ENCODE measurements at places on chromosomes 7 and 10.

DNA sequence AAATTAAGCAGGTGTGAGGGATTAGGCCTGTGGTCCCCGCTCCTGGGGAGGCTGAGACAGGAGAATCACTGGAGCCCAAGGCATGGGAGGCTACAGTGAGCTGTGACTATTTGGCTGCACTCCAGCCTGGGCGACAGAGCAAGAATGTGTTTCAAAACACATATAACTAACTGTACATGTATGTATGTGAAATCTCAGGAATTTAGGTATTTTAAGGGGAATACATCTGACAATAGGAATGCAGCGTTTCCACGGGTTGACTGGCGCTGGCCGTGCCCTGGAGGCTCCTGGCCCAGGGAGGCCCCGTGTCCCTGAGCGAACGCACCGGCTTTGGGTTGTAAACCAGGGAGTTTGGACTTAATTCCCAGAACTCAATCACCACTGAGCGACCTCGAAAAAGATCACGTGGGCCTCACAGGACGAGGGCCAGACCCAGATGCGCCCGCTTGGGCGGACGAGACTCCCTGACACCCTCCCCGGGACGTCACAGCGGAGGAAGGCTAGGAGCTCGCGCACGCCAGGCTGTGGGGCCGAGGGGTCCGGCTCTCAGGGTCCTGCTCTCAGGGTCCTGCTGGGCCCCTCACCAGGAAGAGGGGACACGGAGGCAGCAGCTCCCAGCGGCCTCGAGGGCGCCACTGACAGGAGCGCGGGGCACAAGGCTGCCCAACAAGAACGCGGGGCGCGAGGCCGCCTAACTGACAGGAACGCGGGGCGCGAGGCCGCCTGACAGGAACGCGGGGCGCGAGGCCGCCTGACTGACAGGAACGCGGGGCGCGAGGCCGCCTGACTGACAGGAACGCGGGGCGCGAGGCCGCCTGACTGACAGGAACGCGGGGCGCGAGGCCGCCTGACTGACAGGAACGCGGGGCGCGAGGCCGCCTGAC, 18.4 kb downstream of the PTPRN2 start:
- no peak for DNase-seq

DNA sequence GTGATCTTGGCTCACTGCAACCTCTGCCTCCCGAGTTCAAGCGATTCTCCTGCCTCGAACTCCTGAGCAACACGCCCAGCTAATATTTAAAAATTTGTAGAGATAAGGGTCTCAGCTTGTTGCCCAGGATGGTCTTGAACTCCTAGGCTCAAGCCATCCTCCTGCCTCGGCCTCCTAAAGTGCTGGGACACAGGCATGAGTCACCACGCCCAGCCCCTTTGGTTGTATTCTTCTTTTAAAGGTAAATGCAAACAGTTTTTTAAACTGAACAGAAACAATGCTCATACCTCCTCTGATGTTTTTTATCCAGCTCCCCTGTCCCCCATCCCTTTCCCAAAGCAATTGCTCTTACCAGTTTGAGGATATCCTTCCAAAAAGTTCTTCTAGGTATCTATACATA, 79.5 kb upstream of the DUSP5 start:
- no peak for DNase-seq

DNA sequence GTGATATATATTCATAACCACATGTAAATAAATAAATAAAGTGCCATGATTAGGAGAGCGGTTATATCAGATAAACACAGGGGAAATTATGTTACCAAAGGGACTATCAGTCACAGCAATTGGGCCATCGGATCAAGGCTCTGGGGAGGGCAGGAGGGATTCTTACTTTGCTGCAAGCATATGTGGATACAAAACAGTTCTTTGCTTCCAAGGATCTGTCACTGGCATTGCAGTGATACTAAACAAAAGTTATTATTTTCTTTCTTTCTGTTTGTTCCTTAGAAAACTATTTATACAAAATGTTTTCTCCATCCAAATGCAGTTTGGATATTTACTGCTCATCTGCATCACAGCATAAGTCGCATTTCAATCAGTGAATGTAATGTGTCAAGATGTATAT, 188.4 kb upstream of the MGMT start:
- no peak for DNase-seq

DNA sequence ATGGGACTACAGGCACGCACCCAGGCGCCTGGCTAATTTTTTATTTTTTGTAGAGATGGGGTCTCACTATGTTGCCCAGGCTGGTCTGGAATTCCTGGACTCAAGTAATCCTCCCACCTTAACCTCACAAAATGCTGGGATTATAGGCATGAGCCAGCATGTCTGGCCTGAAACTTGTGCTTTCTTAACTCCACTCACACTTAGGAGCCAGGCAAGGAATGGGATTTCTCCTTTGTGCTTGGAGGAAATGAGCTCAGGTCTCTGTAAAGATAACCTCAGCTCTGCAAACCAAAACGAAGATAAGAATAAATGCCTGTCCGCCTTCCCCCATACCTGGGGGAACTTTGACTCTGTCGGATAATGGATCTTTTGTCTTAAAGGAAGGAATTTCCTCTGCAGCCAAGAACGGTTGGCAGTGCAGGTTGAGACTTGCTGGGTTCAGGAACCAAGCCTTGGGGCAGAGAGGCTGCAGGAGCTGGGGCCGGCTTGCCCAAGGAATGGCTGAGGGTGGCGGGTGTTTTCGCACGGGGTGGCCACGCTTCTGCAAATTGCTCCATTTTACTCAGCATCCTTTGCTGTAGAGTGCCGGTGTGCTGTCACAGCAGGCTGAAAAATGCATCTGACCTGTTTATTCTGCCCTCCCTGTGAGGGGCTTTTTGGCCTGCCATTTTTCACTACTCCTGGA, 174.2 kb downstream of the KIAA1217 start:
- DNase-seq, result peak; percentile 92

GRCh38 chr10:123908379-123908778, 16.8 kb upstream of the CPXM2 start:
- DNase-seq, result no peak

GRCh38 chr7:92076509-92076908, 57.8 kb downstream of the CYP51A1 start:
- no peak for DNase-seq

- no peak for DNase-seq
These were observed 47.6 kb downstream of the SLIT1 start for GRCh38 chr10:97138174-97138573.

- no peak for DNase-seq
These were observed 742 bp upstream of the TYSND1 start for GRCh38 chr10:70147259-70147625.

DNA sequence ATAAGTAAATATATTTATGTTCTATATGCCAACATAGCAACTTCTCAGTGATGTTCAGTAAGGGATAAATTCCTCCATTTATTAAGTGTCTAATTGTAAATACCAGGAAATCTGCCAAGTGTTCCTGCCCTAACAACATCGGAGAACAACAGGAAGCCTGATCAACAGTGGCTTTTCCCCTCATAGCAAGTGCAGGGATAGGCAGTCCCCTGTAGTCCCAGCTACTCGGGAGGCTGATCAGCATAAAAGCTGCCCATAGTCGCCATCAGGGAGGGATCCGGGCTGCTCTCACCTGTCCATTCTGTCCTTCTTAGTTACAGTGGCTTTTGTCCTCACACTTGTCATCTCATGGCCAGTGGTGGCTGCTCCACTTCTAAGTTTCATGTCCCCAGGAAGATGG, 141.3 kb downstream of the IDE start:
- DNase-seq, result no peak

DNA sequence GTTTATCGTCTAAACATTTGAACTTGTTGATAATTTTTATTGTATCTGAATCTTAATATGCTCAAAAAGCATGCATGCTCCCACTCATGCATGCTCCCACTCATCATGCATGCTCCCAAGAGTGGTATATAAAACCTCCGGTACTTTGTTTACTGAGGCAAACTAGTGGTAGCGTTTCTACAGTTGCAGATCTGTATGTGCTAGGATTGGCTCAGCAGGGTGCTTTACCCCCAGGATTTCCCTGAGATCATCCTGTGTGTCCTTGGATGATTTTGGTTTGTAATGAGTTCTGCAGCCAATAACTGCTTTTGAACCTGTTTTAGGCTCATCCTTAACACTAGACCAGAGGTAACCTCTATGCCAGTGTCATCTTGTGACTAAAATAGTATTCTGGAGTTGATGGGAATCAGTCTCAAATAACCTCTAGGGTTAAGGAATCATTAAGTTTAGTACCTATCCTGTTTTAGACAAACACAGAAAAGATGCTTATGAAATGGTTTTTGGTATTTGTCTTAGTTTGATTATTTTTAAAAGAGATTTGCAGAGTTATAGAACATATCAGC, 40.4 kb downstream of the PHTF2 start:
- no peak for DNase-seq

GRCh38 chr10:119769886-119770285, 44.0 kb downstream of the INPP5F start:
- DNase-seq, result no peak

DNA sequence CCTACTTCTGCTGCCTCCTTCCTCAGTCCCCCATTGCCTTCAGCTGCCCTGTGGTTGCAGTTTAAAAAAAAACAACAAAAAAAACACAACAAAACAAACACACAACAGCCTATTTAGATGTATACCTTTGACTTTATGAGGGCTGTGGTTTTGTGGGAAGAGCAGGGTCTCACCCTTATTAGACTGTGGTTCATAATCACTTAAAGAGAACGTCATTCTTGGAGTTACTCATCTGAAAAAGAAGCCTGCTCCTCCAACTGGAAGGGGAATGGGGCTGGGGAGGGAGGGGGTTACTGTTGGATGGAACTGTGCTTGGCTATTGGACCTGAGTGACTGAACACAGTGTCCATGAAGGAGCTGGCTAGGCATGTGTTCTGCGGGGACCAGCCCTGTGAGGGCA, 48.1 kb downstream of the SDK1 start:
- no peak for DNase-seq

- DNase-seq, result peak; percentile 48
These were observed 24.8 kb downstream of the STK32C start for GRCh38 chr10:132282667-132283603.

- DNase-seq, result no peak
These were observed 625.1 kb upstream of the MKI67 start for GRCh38 chr10:128751284-128751683.

- DNase-seq, result no peak
These were observed 451.8 kb downstream of the SEMA3D start for GRCh38 chr7:84735011-84735410.

GRCh38 chr10:6654571-6654970, 74.5 kb upstream of the PRKCQ start:
- no peak for DNase-seq

Data from RWPE2 (cell line).